ENCODE measurements at places on chromosomes 6 and 20. TPM values are rescaled to one million over a fixed set of nuclear protein-coding genes. Genes with fewer than 3 reads are reported as not detected.

LGSN gene
- not detected for total RNA-seq

PSMF1 gene
- 17.4 TPM for total RNA-seq

MOG gene
- total RNA-seq: not detected

UNC5CL gene
- 0.12 TPM for total RNA-seq

PTCRA gene
- not detected for total RNA-seq

WASF1 gene
- 4.7 TPM for total RNA-seq

PRPH2 gene
- 2.2 TPM for total RNA-seq

SEMG1 gene
- not detected for total RNA-seq

ZSCAN23 gene
- total RNA-seq: 0.94 TPM

LTB gene
- not detected for total RNA-seq

ZSWIM3 gene
- total RNA-seq: 5.9 TPM

WFDC12 gene
- not detected for total RNA-seq

MEI4 gene
- not detected for total RNA-seq

NRSN1 gene
- not detected for total RNA-seq

SLC22A1 gene
- total RNA-seq: 0.53 TPM

DUSP15 gene
- 0.23 TPM for total RNA-seq

ENPP3 gene
- not detected for total RNA-seq

NOX3 gene
- total RNA-seq: not detected

ABHD16B gene
- not detected for total RNA-seq

KHDC1 gene
- total RNA-seq: 5.4 TPM

ZSCAN31 gene
- 16.8 TPM for total RNA-seq

BPIFB4 gene
- 0.23 TPM for total RNA-seq

BANF2 gene
- not detected for total RNA-seq

GSTA2 gene
- not detected for total RNA-seq

LRRN4 gene
- under 0.01 TPM for total RNA-seq

GSTA1 gene
- total RNA-seq: not detected

SNX21 gene
- total RNA-seq: 27.1 TPM

DYNLT2 gene
- total RNA-seq: 0.45 TPM

OR11A1 gene
- total RNA-seq: not detected

EDN3 gene
- total RNA-seq: not detected

All from smooth muscle cell of the coronary artery (primary cell).